Activated CD4-positive, alpha-beta T cell treated with anti-CD3 and anti-CD28 coated beads, Interleukin-10, Interleukin-2, amounts not matched to agents 100 ng/mL and 50 ng/mL, durations not matched to agents 16 hours and 8 hours (primary cell): ENCODE measurements at places on chromosomes 12 and 14.

DNA sequence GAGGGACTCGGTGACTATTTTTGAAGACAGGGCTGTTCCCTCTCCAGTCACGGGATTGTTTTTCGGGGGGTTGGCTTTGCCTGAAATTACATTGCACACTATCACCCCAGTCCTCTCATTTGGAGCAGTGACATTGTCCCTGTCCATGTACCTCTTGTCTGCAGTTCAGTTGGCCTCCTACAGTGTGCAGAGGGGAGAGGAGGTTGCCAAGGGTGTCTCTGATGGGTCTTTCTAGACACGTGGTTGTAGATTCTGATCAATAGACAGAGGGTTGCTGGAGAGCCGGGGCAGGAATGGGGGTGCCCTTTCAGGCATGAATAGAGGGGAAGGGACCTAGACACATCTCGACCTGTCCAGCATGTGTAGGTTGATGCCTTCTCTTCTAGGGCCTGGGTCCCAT is 1.2 kb downstream of the TMEM120B start:
- DNase-seq = peak; percentile 13

DNA sequence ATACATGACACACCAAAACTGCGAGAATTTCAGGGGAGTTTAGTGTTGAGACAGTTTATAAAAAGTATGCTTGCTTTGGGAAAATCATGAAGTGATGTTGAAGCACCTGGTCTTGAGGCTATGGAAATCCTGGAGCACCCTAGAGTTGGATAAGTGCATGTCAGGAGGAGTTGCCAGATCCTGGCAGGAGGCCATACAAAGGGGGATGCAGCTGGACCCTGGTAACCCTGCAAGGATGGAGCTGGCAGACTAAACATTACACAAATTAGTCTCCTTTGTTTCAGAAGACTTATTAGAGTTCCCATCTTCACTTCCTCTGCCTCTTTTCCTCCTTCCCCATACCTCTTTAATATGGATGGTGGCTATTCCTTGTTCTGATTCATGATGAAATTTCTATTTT is 907.0 kb downstream of the BCL11B start:
- DNase-seq = no peak

DNA sequence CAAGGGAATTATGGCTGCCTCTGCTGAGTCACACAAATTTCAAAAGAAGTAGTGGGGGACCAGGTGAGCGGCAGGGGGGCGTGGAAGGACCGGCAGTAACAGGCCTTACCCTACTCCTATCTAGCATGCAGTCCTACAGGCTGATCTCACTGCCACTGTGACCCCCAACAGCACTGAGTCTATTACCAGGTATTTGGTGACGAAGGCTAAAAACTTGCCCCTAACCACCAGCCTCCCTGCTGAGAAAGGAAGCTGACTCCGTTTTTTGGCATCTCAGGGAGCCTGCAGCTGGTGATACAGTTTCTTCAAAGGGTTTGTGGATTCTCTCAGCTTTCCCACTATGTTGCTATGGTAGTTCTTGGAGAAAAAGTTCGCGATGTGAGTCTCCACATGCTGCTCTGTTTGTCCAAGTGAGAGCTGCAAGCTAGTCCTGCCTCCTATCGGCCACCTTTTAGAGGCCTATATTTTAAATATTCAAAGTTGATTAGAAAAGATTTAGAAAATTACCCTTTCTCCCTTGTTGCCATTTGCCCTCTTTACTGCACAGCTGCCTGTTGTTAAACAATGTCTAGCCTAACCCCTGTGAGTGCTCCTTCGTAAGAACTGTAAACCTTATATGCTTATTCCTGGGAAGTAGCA is 57.1 kb upstream of the SLCO1B1 start:
- DNase-seq = no peak

- peak; percentile 39 for DNase-seq
Measured at GRCh38 chr14:56490379-56490778, 89.2 kb upstream of the TMEM260 start.

DNA sequence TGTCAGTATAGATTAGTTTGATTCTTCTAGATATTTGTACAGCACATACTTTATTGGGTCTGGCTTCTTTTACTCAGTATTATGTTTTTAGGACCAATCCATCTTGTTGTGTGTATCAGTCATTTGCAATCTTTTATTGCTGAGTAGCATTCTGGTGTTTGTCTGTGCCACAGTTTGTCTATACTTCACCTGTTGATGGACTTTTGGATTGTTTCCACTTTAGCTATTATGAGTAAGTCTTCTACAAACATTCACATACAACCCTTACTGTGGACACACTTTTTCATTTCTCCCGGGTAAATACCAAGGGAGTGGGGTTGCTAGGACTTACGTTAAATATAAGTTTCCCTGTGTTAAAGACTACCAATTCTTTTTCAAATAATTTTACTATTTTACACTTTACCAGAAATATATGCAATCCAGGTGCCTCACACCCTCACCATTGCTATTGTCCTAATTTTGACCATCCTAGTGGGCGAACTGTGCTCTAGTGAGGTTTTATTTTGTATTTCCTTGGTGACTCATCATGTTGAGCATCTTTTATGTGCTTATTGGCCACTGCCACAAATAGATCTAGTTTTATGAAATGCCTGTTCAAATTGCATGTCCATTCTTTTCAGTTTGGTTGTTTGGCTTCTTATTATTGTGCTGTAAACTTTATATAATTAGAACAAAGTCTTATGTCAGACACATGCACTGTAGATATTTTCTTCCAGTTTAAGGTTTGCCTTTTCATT is 304.7 kb upstream of the TMTC1 start:
- DNase-seq = no peak

GRCh38 chr12:50041062-50041860 is 16.0 kb upstream of the RACGAP1 start:
- DNase-seq = no peak

GRCh38 chr12:27332714-27333402 is at the start of gene BMAL2:
Gene BMAL2, plus strand, starts transcription at chr12:27332836. Its CDS starts 237 bp downstream, at chr12:27333073.
- peak; percentile 72 for DNase-seq

- DNase-seq = no peak
Measured at GRCh38 chr12:57545809-57546437, 1.1 kb downstream of the DCTN2 start.

DNA sequence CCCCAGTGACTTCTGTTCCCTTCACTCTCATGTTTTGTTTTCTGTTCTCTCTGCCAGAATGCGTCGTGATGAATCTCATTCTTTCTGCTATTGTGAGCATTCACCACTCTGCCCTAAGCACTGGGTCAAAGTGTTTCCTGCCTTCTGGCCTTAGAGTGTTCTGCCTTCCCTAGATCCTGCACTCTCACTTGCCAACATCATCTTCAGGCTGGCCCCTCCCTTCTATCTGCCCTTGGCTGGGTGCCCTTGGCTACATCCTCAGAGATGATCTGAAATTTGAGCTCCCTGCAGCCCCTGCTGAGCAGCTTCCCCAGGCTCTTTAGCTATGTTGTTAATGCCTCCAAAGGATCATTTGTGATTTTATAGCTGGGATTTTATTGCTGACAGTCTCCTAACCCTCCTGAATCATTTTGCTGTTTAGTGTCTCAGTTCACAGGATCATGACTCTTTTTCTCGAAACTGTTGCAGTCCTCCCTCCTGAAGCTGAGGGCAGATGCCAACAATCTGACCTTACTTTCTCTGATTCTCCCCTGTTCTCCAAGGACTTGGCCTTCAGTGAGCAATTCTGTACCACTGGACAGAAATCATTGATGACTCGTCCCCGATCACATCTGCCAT is 4.5 kb downstream of the DHRS2 start:
- DNase-seq = no peak

DNA sequence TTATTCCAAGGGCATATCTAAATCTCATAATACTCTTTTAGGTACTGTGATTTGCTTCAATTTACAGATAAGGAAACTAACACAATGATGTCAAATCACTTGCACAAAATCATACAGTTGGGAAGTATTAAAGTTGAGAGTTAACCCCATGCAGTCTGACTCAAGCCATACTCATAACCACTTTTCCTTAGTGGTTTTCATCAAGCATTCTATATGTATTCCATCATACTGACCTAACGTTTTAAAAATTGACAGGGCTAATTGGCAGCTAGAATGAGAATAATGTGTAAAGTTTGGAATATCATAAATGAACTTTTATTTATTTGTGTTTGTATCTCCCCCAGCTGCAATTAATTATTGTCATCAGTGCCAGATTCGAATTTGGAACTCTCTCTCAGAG is 20.9 kb downstream of the PUS7L start:
- no peak for DNase-seq

GRCh38 chr12:6771509-6772330 is 600 bp upstream of the LAG3 start:
- DNase-seq = no peak

DNA sequence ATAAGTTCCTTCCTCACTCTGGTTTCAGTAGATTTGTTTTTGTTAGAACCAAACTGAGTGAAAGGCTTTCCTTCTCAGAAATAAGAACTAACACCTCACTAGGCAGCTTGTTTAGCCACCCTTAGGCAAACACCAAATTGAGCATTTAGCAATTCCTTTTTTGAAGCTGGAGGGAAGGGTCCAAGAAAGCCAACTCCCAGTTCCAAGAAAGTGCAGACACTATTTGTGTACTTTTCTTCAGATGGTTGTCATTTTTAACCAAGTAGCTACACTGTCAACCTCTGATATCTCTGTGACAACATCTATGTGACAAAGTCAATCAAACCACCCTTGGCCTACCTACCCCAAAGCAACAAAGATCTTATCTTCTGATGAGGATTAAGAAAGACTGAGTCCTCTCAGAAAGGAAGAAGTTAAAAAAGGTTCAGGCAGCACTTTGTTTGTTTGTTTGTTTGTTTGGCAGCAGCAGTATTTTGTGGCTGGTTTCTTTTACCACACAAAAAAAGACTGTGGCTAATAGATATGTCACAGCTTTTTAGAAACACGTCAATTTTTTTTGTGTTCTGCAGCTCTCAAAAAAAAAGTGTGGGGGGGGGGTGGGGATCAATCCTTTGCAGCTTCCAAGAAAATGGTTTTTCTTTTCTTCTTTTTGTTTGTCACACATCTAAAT is 203.8 kb downstream of the CRADD start:
- DNase-seq = peak; percentile 9

GRCh38 chr14:105472486-105472991 is 2.1 kb upstream of the CRIP2 start:
- no peak for DNase-seq

GRCh38 chr12:42704340-42704739 is 114.8 kb upstream of the PRICKLE1 start:
- DNase-seq = no peak

DNA sequence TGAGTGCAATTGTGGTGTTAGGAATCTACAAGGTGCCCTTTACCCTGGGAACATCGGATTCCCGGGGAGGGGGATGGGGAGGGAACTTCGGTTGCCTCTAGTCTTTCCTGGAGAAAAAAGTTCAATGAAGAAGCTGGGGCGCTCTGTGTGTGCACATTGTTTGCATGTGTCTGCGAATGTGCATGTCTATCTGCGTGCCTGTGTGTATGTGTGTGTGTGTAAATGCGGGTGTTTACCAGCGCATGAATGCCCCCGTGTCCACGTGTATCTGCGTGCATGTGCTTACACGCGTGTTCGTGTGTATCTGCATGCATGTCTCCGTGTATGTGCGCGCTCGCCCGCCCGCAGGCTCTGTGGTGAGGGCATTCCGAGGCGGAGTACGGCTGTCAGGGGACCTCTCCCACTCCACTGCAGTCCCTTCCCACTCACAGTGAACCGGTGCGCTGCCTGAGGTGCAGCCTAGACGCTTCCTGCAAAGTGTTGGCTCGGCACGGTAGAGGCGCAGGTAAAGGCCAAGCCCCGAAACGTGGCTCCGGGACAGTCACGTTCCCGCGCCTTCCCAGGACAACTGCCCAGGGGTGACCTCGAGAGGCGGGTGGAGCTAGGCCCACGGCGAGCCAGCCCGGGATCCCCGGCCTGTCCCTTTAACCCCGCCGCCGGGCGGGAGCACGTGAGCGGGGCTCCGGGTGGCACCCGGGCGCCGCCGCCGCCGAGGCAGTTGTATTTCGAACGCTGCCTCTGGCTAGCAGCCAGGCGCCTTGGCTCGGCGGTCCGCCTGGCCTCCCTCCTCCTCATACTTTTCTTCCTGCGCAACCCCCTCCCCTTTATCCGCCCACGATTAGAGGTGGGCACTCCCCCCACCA is 539 bp upstream of the HMGA2 start:
- DNase-seq = peak; percentile 10

- no peak for DNase-seq
Measured at GRCh38 chr12:128076188-128076587, 190.8 kb upstream of the TMEM132C start.

DNA sequence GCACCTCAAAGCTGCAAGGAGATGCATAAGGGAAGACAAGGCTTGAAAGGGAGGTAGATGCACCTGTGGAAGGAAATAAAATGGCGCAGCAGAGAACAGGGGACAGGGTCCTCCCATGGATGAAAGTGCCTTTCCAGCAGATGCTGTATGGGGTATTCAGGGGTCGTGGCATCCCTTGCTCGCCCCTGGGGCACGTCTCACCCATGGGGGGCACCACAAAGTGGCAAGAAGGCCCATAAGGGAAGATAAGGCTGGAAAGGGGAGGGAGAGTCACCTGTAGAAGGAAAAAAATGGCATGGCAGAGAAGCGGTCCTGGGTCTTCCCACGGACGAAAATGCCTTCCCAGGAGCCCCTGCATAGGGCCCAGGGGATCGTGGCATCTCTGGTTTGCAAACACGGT is 265.1 kb downstream of the ALG10 start:
- no peak for DNase-seq

- peak; percentile 56 for DNase-seq
Measured at GRCh38 chr12:14845350-14845750, 2.0 kb upstream of the ART4 start.

DNA sequence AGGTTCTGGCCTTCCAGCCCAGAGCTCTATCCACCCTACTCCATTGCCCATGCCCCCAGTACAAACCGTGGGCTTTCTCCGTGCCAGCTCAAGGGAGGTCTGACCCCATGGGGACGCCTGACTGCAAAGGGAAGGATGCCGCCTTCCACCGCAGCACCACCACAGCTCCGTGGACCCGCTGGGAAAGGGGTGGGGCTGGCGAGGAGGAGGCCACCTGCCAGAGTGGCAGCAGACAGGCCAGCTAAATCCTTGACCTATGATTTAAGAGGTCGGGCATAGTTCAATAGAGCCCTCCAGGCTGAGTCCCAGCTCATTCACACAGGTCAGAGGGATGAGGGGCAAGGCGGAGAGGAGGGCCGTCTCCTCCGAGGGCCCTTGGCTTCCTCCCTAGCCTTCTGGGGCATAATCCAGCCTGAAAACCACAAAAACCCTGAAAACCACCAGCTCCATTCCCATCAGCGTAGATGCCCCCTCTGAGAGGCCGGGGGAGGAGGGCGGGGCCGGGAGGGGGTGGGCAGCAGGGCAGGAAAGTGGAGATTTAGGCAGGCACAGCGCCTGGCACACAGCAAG is 14.9 kb upstream of the FIGNL2 start:
- no peak for DNase-seq

DNA sequence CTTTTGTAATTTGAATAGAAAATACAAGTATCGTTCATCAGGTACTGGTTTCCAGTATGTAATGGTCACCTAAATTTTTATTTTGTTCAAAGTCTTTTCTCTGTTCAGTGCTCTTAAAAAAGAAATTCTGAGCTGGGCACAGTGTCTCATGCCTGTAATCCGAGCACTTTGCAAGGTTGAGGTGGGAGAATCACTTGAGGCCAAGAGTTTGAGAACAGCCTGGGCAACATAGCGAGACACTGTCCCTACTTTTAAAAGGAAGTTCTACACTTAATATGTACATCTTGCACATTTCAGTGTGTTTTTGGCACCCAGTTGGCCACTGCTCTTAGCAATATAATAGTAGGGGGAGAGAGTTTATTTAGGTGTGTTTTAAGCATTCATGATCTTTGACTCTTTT is 27.9 kb downstream of the PCNX1 start:
- DNase-seq = no peak

GRCh38 chr14:51922624-51923023 is 62.2 kb downstream of the GNG2 start:
- no peak for DNase-seq
